Stimulated activated CD4-positive, alpha-beta T cell treated with anti-CD3 and anti-CD28 coated beads, Interleukin-15, amount 100 ng/mL, for 24 hours (primary cell): ENCODE measurements at places on chromosomes 1 and 21.

- no peak for DNase-seq
Observed at GRCh38 chr1:227789084-227790033, 26.1 kb upstream of the PRSS38 start.

GRCh38 chr1:115170377-115170776, 81.1 kb upstream of the TSPAN2 start:
- no peak for DNase-seq

DNA sequence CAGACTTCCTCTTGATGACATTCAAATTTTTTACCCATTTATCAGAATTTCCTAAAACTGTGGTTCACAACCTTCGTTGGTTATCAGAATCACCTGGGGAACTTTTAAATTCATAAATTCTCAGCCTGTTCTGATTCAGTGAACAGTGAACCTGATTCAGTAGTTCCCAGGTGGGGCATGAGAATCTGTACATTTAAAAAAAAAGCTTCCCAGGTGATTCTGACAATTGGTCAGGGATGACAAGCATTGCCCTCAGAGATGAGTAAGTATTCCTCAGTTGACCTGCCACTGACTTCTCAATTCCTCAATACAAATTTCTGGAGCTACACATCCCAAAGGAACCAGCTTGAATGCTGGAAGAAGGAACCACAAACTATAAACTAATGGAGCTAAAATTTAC, 23.5 kb upstream of the CR2 start:
- DNase-seq: no peak

GRCh38 chr1:53981220-53981619, 35.1 kb downstream of the LRRC42 start:
- DNase-seq: no peak

DNA sequence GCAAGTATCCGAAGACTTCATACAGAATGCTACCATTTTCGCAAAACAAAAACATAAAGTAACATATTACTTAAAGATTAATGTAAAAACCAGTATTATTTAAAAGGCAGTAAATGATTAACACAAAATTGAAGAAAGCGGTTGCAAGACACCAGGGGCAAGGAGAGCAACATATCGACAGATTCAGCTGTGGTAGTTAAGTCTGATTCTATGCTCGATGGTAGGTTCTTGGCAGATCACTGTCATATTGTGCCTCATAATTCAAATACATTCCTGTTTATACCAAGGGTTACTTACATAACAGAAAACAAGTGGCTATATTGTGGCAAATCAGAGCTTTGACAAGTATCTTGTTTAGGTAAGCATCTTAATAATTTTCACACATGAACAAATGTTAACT, 37.7 kb downstream of the NRIP1 start:
- no peak for DNase-seq

- no peak for DNase-seq
Observed at GRCh38 chr1:16028237-16029002, 6.6 kb downstream of the CLCNKA start.

- DNase-seq: peak; percentile 53
Observed at GRCh38 chr1:174157157-174157806, 2.0 kb upstream of the RABGAP1L start.

DNA sequence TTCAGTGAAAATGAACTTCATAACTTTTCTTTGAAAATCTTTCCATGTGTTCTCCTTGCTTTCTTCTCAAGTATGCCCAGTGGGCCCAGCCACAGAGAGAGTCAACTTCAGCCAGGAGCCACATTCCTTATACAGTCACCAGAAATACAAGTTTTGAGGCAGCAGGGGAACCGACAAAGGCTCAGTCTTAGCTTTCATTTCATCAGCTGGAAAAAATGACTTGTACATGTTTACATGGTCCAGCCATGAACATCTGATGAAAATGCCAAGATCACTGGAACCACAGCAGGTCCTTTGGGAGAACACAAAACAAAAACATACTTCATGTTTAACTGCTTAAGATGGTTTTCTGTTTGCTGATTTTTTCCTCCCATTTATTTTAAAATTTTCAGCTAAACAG, 72.5 kb downstream of the SYDE2 start:
- DNase-seq: no peak

DNA sequence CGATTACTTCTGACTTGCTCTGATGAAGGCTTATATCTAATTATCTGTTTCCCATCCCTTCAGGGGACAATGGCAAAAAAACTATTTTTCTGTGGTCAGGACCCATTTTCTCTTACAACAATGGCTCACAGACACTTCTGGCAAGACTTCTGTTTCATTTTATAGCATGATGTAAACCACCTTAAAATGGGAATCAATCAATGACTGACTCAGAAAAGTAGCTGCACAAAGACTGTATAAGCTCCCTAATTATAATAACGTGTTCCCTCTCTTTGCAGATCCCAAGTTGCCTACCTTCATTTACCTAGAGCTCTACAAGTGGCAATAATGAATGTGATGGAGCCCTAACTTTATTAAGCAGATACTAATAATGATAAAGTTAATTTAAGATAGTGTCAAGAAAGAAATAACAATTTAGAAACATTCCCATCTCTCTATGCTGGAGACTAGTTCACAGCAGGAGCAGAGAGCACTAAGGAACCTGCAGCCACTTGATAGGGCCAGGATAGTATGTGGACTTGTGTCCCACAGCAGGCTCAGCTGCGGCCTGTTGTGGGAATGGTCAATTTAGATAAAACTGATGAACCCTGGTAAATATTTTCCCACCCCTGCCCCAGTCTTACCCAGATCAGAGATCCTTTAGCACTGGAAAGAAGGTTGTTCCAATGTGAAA, 538 bp downstream of the GBP2 start:
- no peak for DNase-seq

DNA sequence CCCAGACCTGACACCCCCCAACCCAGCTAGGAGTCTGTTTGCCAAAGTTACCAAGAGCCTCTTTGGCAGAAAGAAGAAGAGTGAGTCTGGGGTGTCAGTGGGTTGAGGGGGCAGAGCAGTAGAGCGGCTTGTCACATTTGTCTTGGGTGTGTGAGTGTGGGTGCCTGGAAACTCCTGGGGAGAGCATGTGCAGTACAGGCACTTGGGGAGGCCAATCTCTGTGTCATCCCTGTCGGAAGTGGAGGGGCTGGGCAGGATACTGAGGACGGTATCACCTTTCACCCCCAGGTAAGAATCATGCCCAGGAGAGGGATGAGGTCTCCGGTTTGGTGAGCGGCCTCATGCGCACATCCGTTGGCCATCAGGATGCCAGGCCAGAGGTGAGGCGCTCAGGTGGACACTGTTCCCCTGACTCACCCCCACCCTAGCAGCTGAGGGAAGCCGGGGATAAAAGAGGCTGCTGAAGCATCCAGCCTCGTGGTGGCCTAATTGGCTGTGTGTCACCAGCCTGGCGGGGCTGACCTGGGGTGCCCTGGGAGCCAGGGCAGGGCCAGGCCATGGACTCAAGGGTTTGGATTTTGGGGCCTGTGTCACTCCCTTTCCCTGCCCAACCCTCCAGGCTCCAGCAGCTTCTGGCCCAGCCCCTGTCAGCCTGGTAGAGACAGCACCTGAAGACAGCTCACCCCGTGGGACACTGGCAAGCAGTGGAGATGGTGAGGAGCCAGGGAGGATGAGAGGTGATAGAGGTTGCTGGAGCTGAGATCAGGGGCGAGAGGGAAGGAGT, 3.3 kb downstream of the PLK3 start:
- no peak for DNase-seq

GRCh38 chr1:207670997-207671396, 26.1 kb downstream of the CR1L start:
- no peak for DNase-seq

- DNase-seq: no peak
Observed at GRCh38 chr1:42319128-42319851, 15.7 kb downstream of the FOXJ3 start.

DNA sequence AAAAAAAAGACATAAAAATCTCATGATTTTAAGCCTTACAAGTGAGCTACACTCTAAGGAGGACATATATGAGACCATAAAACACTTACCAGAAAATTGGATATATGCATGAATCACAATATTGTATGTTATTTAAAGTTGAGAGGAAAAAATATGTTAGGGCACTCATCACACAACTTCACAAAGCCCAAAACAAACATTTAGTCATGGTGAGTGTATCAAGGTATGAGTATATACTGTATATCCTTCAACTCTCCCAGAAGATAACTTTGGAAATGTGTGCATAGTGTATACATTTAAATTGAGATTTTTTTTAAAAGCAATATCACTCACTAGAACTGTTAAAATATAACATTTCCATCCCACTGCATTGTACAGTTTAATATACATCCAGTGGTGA, 259.3 kb downstream of the SRGAP2C start:
- no peak for DNase-seq

GRCh38 chr1:24069817-24070216, 42.1 kb downstream of the MYOM3 start:
- DNase-seq: no peak

GRCh38 chr1:1307261-1307922, 338 bp downstream of the ACAP3 start:
- DNase-seq: peak; percentile 26

- DNase-seq: no peak
Observed at GRCh38 chr1:11960715-11961114, 19.5 kb upstream of the MFN2 start.
